ENCODE measurements at places on chromosomes 12 and 14. TPM values are rescaled to one million over a fixed set of nuclear protein-coding genes. Genes with fewer than 3 reads are reported as not detected.

GRCh38 chr12:95623554-95624170, 72.4 kb upstream of the USP44 start:
- DNase-seq = no peak

DNA sequence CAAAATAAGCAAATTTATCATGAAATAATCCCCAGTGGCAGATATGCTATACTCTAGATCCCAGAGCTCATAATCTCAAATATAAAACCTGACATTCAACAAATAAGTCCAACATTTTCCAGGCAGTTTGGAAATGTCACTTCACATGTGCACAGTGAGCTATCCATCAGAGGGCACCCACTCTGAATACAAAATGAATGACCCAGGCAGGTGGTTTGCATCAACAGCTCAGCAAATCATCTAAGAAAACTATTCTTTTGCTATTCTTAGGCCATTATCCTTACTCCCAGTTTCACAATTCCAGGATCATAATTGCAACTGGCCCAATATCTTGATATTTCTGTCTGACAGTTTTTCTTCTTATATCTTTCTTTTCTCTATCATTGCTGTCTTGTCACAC, 38.5 kb downstream of the TRIM9 start:
- no peak for DNase-seq

GRCh38 chr12:111439657-111440151, 34.0 kb downstream of the SH2B3 start:
- no peak for DNase-seq

GRCh38 chr14:103052407-103052806, 4.9 kb downstream of the CDC42BPB start:
- DNase-seq = no peak

Gene PCED1B
- total RNA-seq = 16.5 TPM

Gene PARP2
- total RNA-seq = 1.8 TPM

- DNase-seq = no peak
Observed at GRCh38 chr12:79174626-79175025, 310.1 kb downstream of the SYT1 start.

Gene PDZRN4
- total RNA-seq = 8.5 TPM

GRCh38 chr12:81386101-81386500, 308.2 kb downstream of the ACSS3 start:
- no peak for DNase-seq

- DNase-seq = no peak
Observed at GRCh38 chr12:41302979-41303403, 114.9 kb downstream of the PDZRN4 start.

GRCh38 chr14:69937367-69938081, 58.3 kb downstream of the SMOC1 start:
- no peak for DNase-seq

Gene EIF2S1
- 106 TPM for total RNA-seq

GRCh38 chr12:50505675-50506530, 1.1 kb downstream of the DIP2B start:
- no peak for DNase-seq

DNA sequence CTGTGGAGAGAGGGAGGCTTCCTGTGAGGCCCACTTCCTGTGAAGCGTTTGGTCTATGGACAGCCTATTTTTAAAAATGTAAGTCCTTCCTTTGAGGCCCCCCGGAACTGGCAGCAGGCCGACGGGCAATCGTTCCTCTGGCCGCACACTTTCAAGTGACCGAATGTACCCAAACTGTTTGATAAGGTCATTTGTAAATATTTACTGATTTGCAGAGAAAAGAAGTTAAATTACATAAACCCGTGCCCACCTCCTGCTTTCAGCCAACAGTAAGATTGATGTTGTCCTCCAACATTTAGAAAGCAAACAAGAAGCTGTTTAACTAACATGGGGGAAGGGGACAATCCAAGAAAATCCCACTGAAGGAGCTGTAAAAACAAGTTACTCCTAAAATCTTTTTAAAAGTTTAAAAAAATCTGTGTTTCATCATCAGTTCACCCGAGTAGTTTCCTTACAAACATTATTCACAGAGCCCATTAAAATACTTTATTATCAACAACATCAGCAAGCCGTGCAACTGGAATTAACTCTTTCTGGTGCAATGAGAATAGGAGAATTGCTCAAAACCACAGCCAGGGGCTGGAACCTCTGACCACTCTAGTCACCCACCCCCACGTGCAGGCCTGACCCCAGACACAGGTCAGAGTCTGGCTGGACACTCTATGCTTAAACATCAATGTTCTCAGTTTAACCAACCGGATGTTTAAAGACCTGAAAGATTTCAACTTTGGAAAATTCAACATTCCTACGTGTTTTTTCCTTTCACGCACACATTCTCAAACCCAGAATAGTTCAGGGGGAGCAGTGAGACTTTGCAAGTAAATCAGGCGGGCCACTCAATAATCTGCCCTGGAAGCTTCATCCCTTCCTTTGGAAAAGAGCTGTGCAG, 65.3 kb downstream of the FOXN3 start:
- peak; percentile 43 for DNase-seq

- no peak for DNase-seq
Observed at GRCh38 chr14:74508292-74508731, 14.7 kb downstream of the ISCA2 start.

- DNase-seq = no peak
Observed at GRCh38 chr12:99309812-99310211, 337.7 kb upstream of the GARIN6 start.

Gene DTX1
- 2.4 TPM for total RNA-seq

DNA sequence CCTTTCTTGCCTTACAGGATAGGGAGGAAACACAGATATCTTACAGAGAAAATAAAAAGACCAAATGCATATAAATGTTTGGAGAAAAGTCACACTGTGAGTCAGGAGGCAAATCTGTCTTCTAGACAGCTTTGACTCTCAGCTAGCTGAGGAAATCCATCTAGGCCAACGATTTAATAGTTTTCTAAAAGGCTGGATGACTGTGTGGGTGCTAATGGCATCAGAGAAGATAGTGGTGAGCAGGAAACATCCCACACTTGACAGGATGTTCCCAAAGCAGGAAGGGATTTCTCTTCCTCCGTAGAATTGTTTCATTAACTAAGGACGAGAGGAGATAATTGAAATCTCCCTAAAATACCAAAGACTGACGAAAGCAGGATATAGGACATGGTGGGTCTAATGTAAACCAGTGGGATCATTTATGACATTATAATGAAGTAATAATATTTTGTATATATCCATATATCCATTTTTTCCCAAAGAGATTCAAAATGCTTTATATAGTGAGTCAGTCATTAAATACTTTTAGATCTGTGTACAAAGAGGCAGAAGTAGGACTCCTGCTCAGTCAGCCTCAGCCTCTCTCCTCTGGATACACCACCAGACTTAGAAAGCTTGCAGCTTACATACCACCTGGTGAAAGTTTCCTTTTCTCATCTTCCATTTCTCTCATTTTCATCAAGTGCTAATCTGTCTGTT, 44.3 kb upstream of the PSMA6 start:
- no peak for DNase-seq

DNA sequence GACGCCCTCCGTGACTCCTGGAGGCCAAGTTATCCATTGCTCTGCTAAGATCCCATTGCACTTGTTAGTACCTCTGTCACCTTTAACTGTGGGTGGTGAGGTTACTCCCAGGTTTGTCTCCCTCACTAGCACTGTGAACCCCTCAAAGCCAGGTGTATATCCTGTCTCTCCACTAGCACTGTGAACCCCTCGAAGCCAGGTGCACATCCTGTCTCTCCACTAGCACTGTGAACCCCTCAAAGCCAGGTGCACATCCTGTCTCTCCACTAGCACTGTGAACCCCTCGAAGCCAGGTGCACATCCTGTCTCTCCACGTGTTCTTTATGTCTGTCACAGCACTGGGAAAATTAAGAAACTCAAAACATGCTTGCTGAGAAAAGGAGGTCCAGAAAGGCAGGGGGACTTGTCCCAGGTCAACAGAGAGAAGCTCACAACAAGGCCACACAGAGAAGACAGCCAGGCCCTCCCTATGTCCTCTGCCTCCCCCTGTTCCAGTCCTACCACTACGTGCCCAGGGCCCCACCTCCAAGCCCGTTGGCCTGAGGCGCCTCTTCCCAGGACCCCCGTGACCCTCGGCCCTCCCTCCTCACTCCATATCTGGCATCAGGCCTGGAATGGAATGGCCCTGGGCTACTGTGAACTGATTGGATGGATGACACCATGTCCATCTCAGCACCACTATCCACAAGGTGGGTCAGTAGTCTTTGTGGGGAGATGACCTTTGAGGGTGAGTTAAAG, 26.4 kb upstream of the FKBP4 start:
- DNase-seq = no peak

DNA sequence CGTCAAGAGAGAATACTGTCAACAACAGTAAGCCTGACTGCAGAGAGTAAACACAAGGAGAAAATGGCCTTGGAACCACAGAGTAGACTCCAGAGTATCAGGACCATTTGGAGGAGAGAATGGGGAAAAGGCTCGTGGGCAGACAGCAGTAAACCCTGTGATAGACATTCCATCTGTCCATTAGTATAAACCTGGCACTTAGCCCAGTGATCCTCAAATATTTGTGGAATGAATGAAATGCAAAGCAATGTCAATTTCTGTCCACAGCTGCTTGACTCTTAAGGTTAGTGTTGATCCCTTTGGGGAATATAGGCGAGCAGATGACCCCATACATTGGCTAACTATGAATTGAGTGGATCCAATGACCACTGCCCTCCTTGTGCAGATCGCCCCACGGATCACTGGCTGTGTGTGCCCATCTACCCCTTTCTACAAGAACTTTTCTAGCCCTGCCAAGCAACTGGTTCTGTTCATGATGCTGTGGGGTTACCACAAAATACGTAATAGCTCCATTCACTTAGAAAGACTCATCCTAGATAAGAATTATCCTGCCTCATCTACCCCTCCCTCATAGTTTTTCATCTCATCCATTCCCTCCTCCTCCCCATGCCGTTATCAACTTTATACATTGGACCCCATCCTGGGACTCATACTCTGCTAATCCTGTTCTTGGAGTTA, 846.8 kb downstream of the NRXN3 start:
- no peak for DNase-seq

DNA sequence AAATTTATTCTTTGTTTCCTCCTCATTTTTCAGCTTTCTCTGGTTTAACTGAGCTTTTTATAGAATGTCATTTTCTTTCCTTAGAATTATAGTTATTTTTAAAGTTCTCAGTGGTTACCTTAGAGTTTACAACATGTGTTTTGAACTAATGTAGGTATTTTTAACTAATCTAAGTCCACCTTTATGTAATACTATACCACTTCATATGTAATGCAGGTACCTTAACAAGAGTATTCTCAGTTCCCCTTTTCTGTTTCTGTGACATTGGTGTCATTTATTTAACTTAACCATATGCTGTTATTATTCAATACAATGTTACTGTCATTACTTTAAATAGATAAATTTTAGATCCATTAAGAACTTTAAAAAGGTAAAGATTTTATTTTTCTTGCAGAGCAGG, 30.3 kb upstream of the KCNC2 start:
- no peak for DNase-seq

Gene SDR9C7
- not detected for total RNA-seq

GRCh38 chr14:94113908-94114588, 3.5 kb downstream of the IFI27 start:
- no peak for DNase-seq

GRCh38 chr12:54262403-54262925, 17.5 kb downstream of the CBX5 start:
- no peak for DNase-seq

Gene INHBC
- not detected for total RNA-seq

Gene PDE3A
- 15.0 TPM for total RNA-seq

Gene PTPN6
- 11.1 TPM for total RNA-seq

- no peak for DNase-seq
Observed at GRCh38 chr14:24381363-24382063, 13.5 kb downstream of the NFATC4 start.
